Activated CD4-positive, alpha-beta T cell treated with anti-CD3 and anti-CD28 coated beads for 48 hours (primary cell): ENCODE measurements at places on chromosomes 2 and 18.
A peak's percentile ranks its signal among the peaks of the same experiment; 100 is the strongest.

DNA sequence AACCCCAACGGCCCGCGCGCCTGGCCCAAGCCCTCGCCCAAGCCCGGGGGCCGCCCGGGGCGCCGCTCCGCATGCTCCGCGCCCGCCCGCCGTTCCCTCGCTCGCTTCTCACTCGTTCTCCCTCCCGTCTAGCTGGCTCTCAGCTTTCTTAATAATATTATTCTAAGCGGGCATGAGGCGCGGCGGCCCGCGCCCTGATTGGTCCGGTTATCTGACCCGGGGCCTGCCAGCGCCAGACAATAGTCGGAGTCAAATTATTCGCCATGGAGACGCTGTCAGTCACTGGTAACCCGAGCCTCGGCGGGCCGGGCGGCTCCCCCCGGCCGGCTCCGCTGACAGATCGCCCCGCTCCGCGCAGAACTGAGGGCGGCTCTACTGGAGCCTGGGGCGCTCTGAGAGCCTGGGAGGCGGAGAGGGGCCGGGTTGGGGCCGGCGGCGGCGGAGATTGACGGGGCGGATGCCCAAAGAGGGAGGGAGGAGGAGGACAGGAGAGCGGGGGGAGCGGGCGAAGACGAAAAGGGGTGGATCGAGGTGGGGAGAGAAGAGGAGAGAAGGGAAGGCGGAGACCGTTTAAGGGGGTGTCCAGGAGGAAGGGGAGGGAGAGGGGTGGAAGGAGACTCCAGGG lies at the start of gene SIX2:
SIX2 (minus strand) TSS at position 150 of the 625 bp plus-strand sequence. CDS start 342 bp downstream, outside the sequence.
- peak; percentile 28 for DNase-seq

- DNase-seq = no peak
Measured at GRCh38 chr18:21672521-21673267, 31.9 kb downstream of the ABHD3 start.

DNA sequence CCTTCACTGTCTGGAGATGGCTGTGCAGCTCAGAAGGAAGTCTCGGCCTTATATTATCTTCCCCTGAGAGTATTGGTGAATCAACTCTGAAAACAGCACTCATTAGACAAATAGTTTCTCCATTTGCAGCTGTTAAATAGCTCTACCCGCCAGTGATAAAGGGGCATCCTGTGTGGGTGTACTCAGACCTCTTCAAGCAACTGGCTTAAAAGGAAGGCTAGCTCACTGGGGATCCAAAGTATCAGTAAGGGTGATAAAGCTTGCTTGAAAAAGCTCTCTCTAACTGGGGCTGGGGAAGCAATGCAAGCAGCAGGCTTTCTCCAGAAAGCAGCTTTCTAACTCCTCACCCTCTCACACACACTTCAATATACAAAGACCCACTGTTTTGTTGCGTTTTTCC lies 64.9 kb upstream of the PSMD14 start:
- no peak for DNase-seq

DNA sequence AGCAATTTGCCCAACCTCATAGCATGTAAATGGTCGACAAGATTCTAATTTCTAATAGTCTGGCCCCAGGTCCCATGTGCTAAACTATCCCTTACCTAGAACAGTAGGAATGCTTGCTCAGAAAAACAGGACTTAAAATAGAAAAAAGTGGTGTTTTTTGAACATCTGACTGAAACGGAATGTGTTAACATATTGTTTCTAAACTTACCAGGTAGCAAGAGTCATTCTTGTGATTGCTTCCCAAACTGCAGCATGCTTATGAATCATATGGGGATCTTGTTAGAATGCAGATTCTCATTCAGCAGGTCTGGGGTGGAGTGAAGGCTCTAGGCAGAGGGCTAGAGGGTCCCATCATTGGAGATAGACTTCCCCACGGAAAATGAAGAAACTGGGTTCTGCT lies 5.8 kb upstream of the SLC20A1 start:
- no peak for DNase-seq

DNA sequence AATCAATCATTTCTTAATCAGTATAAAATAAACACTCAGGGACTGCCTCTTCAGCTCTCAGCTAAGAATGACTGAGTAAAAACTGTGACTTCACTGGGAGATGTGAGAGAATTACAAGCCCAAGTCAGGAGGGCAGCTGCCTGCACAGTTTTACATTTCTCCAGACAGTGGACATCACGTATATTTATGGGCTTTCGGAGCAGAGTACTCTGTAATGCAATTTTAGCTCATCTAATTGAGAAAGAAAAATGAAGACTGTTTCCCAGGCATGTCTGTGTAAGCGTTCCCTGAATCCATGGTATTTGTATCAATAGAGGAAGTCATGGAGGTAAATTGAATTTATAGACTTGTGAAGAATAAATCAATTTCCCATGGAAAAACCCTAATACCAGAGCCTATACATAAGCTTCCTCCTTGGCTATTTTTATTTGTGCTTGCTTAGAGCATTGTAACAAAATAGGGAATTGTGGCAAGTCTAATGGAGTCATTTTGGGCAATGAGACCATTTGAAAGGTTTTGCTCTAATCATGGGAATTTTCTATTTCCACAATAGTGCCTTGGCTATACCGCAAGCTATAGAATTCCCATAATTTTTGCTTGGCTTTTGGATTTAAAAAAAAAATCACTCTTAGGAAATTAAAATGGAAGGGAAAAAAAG lies 87.2 kb downstream of the SLC5A7 start:
- DNase-seq = no peak

GRCh38 chr18:23585007-23585871 lies 1.1 kb downstream of the NPC1 start:
- DNase-seq = peak; percentile 7

DNA sequence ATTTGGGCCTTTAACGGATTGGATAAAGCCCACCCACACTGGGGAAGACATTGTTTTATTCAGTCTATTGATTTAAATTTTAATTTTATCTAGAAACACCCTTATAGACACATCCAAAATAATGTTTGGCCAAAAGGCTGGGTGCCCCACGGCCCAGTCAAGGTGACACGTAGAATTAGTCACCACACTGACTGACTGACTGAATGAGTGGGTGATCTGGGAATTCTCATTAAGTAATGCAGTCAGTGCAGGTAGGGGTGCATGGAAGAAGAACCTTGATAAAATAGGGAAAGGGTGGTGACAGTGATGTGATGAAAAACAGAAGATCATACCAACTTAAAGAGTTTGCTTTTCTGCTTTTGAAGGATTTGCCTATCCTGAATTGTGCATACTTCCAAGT lies 554.8 kb downstream of the DCC start:
- DNase-seq = no peak

GRCh38 chr2:203451689-203452088 lies 83.4 kb downstream of the RAPH1 start:
- no peak for DNase-seq
